HTR-8/SVneo (cell line): ENCODE measurements at places on chromosomes 3 and 15.
A peak's percentile ranks its signal among the peaks of the same experiment; 100 is the strongest.

GRCh38 chr3:114823061-114823460 lies 324.0 kb downstream of the ZBTB20 start:
- DNase-seq, result no peak

GRCh38 chr3:38834110-38834509 lies 18.1 kb upstream of the SCN10A start:
- DNase-seq, result peak; percentile 70

DNA sequence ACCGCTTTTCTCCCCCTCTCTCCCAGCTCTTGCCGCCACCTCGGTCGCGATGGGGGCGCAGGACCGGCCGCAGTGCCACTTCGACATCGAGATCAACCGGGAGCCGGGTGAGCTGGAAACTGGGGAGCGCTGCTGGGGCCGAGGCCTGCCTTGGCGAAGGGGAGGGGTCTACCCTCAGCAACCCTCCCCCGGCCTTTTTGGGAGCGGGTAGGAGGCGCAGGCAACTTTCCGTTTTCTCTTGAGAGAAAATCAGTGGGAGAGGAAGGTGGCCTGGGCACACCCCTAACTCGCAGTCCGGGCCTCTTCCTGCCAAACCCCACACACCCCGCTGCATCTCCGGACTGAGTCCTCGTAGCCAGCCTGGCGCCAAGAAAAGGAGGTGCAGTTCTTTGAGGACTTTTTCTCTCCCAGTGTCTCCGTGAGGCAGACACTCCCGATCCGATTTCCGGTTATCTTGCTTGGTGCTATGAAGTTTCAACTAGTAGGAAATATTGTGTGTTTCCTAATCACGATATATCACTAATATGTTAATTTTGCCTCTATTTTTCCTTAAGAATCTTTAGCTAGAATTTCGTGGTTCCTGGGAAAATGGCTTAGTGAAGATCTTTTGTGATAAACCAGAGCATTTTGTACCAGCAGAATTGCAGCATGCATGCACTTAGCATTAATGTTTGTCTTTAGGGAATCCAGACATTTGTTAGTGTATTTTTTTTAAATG lies 631 bp downstream of the NKTR start:
- peak; percentile 41 for DNase-seq

- DNase-seq, result no peak
Measured at GRCh38 chr3:185844051-185844450, 19.2 kb upstream of the IGF2BP2 start.
